Activated CD4-positive, alpha-beta T cell treated with anti-CD3 and anti-CD28 coated beads, Interleukin-2, amount 50 U/mL, for 4 hours (primary cell): ENCODE measurements at places on chromosomes 7 and 10.

DNA sequence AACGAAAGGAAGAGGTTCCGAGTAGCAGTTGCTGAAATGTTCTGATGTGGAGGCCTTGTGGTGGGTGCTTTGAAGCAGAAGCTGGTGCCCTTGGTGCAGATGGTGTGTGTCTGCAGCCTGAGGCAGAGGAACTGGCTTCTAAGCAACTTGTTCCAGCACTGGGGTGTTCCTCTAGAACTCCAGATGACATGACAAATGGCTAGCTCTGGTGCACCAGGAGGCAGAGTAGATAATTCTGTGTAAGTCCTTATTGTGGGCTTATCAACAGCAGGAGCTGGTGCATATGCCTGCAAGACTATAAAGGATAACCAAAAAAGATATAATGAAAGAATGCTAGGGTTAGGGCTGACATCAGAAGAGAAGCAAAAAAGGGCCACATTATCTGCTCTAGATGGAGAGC lies 76.5 kb downstream of the ARL5B start:
- DNase-seq, result no peak

DNA sequence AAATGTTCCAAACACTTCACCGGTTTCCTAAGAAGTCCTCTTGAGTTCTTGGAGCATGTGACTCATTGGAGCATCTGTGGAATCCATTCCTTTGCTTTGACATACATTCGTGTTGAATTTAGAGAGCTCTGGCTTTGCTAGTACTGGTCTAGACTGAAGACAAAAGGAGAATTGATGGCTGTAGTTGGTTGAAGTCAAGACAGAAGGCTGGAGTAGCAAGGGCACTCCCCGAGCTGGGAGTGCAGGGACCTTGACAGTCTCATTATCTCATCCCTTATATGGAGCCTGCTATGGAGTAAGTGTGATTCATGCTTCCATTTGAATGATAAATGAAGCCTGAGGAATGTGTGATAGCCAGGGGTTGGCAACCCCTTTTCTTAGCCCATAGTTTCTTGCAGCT lies 1249.1 kb downstream of the TYW1 start:
- no peak for DNase-seq

GRCh38 chr7:92751902-92752901 lies 84.2 kb downstream of the CDK6 start:
- no peak for DNase-seq

DNA sequence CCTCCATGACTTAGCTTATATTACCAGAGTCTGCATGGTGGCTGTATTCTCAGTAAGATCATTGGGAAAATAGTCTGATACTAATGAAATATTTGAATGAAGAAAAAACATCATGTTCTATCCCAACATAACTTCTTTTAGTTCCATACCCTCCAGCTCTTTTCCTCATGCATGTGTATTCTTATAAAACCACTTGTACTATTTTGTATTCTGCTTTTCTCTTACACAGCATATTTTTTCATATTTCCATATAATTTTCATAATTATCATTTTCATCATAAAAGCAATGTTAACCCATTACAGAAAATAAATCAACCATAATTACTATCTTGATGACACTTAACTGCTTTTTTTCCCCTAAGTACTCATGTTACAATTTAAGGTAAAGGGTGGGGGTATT lies 371.2 kb upstream of the LRGUK start:
- no peak for DNase-seq

DNA sequence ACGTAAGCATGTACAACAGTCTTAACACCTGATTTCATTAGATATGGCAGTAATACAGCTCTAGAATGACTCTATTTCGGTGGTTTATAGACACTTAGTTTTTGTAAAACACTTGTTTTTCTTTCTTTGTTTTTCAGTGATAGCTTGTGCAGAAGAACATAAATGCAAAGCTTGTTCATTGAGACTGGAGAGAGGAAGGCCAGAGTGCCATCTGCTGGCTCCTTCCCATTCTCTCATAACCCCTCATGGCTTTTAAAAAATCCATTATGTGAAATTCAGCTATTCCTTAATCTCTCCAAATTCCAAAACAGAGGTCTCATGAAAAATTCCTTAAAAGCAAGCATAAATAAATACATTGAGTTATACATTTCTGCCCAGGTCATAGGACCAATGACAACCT lies 76.3 kb downstream of the CACNB2 start:
- no peak for DNase-seq

DNA sequence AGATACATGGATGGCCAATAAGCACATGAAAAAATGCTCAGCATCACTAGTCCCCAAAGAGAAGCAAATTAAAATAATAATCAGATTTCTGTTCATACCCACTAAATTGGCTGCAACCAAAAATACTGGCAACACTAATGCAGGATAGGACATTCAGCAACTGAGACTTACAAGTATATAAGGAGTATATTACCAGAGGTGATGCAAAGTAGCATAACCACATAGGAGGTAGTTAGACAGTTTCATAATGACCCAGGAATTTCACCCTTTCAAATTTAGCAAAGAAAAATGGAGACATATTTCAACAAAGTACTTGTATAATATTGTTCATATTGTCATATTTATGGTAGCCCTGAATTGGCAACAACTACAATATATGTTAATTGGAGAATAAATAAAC lies 727.8 kb downstream of the GRID1 start:
- no peak for DNase-seq

DNA sequence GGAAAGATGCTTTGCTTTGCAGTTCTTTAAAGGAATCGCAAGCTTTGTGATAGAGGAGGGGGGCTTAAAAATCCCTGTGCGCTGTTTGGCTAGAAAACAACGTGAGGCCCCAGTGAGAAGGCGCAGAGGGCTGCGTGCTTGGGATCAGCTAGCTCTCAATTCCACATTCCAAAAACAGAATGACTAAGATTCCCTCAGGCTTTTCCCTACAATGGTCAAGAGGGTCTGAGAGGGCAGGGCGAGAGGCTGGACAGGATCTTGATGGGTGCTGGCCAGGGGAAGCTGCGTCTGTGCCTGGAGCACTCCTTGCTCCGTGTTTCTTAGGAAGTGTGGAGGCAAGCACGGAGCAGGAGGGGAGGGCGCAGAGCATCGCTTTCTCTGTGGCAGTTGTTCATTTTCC lies 72.1 kb upstream of the INHBA start:
- no peak for DNase-seq

GRCh38 chr10:93445097-93445960 lies 36.8 kb downstream of the MYOF start:
- DNase-seq, result no peak

DNA sequence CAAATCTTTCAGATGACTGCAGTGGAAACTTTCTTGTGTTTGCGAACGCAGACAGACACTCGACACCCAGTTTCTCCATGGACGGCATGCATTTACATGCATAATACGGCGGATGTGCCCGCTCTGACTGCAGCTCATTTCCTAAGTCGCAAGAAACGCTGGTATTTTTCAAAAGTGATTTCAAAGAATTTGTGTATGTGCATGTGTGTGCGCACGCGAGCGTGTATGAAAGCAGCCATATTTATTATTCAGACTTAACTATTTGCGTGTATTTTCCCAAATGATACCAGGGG lies 436.5 kb upstream of the MGMT start:
- no peak for DNase-seq

GRCh38 chr10:5942474-5942873 lies 34.9 kb downstream of the IL15RA start:
- no peak for DNase-seq

GRCh38 chr7:102313997-102314780 lies 27.5 kb downstream of the SH2B2 start:
- DNase-seq, result no peak

GRCh38 chr7:44065431-44066110 lies at the start of gene PGAM2:
PGAM2 (minus strand) TSS chr7:44065567; CDS start chr7:44065529, 38 bp downstream.
- DNase-seq, result no peak

DNA sequence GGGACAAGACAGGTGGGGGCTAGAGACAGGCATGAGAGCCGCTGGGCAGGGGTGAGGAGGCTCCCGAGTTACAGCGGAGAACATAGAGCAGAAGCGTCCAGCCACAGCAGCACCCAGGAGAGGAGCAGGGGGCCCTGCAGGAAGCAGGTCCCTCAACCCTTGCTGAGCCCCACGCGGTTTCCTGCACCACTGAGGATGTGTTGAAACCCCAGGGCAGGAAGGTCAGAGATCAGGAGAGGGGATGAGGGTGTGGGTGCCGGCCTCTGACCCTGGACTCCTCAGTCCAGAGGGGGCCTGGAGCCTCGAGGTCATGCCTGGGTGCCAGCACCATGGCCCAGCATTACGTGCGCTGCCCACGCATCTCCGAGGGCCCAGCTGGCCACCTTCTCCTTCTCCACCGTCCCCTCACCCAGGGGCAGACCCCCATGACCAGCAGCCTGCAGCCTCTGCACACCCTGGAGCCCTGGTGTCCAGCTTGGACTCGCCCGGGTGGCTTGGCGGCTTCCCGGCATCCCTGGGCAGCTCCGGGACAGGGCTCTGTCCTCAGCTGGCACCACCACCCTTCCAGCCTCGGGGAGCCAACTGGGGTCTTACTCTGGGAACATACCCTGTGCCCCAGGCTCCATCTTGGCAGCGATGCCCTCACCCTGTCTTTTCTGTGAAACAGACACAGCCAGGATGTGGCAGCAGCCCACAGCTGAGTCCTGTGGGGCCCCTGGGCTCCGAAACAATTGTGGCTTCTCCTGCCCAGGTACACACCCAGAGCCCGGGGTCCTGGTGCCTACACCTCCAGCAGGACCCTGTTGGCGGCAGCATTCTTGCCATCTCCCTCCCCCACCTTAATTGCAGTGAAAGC lies 52.0 kb downstream of the STK32C start:
- no peak for DNase-seq

- DNase-seq, result no peak
Measured at GRCh38 chr10:122273966-122274545, 3.0 kb downstream of the BTBD16 start.

DNA sequence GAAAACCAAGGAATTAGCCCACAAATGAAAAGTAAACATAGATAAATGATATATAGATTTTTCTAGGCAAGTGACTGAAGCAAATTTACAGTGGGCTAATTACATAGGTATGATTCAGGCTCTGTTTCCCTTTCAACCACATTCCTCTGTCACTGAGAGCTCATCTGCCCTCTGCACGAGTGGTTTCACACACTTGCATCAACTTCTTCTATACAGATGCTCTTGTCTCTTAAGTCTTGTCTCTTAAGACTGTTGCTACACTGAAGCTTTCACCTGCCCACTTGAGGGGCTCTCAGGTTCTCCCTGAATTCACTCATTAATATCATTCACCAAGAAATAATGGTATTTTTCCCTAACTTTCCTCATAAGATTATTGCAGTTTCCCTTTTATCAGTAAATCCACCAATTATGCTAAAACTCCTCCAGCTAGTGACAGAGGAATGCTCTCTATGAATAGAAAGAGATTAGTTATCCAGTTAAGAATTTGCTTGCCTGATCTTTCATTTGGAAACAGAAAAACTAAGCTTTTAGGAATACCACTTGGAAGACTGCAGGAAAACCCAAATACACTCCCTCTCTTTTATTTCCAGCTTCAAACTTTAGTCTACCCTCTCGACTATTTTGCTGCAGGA lies 95.7 kb downstream of the ELAPOR2 start:
- DNase-seq, result no peak

- no peak for DNase-seq
Measured at GRCh38 chr10:44937196-44938005, 22.2 kb upstream of the RASSF4 start.

- no peak for DNase-seq
Measured at GRCh38 chr10:34581801-34582532, 233.1 kb downstream of the PARD3 start.

- no peak for DNase-seq
Measured at GRCh38 chr10:42551582-42552187, 86.7 kb downstream of the ZNF33B start.

GRCh38 chr10:13984647-13985155 lies 346.0 kb downstream of the FRMD4A start:
- DNase-seq, result no peak

DNA sequence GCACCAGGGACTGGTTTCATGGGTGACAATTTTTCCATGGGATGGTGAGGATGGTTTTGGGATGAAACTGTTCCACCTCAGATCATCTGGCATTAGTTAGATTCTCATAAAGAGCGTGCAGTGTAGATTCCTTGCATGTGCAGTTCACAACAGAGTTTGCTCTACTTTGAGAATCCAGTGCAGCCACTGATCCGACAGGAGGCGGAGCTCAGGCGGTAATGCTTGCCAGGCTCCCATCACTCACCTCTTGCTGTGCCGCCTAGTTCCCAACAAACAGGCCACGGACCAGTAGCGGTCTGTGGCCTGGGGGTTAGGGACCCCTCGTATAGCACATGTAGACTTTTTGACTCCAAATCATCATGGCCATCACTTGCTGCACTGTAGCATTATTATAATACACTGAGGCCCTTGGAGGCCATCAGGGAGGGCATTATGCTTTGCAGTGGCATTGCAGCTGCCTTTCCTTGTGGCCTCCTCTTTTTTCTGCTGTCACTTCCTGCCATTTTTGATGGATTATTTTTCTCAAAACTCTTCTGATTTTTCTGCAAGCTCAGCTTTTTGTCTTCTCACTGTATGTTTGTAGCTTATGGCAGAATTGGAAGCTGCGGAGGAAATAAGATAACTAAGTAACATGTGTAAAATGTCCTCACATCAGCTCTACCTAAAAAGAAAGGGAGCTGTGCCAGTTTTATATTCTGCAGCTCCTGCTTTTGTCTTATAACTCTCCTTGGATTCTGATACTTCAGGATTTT lies 18.5 kb downstream of the CSGALNACT2 start:
- no peak for DNase-seq

GRCh38 chr10:44975431-44976331 lies 2.9 kb downstream of the DEPP1 start:
- DNase-seq, result no peak

DNA sequence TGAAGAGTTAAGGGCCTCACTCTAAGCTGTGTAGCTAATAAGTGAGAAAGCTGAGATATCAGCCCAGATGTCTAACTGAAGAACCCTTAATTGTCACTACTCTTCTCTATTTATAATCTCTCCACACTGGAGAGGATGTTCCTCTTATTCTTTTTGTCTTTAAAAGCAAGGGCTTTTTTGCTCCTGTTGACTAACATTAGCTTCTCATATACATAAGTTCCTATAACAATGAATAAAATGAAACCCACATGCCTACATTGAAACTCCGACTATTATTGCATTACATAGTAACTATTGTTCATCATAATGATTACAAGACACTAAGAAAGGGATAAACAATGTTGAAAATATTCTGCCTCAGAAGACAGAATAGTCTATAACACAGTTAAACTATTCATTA lies 67.1 kb downstream of the GNAT3 start:
- DNase-seq, result no peak

DNA sequence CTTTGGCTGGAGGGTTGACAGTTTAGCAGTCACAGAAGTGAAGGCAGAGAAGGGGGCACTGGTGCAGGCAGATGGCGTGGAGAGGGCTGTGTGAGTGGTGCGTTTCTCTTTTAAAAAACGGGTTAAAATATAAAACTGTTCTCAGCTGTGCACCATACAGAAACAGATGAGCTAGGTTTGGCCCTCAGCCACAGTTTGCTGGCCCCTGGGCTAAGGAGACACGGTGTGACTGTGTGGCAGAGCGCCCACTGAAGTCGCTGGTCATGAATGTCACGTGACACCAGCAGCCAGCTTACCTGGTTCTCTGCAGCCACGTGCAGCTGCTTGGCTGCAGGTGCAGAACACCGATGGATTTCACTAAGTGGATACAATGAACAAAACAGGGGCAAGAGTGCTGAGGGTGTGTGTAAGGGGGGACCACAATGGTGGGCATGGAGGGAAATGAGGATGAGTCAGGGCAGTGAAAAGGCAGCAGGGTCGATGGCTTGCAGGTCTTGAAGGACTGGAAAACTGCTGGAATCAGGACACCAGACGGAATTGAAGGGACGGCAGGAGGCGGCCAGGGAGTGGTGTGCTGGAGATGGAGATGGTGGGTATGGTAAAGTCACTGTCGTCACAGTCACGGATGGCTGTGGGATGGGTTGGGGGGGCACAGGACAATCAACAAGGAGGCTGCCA lies 7.4 kb downstream of the ZNF746 start:
- DNase-seq, result no peak
